ENCODE measurements at places on chromosomes 7 and 10.
A peak's percentile ranks its signal among the peaks of the same experiment; 100 is the strongest.

DNA sequence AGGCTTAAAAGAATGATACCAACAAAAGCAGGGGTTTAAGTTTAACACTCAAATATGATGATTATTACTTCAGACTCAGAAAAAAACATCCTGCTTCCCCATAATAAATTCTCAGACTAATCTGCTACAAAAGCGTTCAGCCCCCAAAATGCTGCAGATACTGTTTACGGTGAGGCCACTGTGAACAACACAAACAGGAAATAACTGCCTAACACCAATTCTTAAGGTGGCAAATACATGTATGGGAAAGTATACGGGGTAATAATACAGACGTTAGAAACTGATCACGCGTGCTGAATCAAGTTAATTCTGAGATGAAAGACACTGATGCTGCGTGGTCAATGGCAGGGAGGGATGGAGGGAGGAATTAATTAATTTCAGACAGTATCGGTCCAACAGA lies 62.0 kb upstream of the RHEB start:
- DNase-seq: no peak

DNA sequence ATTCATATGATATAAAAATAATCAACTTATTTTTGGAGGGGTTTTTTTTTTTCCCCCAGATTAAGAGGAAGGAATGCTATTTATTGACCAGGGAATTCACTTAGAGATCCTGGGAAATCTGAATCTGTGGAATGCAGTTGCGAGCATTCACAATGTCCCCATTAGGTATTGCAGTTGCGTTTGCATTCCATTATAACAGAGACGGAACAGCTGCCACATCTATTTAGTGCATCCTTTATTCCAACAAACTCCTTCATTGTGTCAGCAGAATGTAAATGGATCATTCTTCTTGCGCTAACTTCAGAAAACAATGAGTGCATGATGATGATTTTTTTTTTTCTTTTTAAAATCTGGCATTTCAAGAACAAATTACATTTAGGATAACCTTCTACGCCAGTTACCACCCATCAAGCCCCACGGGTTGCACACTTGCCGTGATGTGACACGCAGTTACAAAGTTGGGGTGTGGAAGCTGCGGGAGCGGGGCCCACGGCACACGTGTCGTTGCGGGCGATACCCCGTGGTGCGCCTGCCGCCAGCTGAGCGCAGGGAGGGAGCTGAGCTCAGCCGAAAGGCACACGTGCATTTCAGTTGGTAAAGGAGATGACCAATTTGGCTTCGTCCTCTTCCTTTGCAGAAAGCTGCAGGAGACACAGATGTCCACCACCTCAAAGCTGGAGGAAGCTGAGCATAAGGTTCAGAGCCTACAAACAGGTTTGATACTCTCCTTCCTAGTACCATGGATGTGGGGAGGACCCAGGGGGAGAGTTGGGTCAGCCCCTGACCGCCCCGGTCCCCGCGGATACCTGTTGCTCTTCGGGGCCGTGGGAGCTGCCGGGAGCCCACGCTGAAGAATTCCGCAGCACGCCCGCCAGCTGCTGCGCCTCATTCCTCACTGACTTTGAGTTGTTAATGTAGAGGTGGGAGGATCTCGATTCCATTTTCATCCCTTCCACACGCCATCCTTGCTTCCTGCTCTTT lies 175.3 kb upstream of the SH2B2 start:
- no peak for DNase-seq

GRCh38 chr10:17035446-17035845 lies 94.2 kb downstream of the CUBN start:
- no peak for DNase-seq

DNA sequence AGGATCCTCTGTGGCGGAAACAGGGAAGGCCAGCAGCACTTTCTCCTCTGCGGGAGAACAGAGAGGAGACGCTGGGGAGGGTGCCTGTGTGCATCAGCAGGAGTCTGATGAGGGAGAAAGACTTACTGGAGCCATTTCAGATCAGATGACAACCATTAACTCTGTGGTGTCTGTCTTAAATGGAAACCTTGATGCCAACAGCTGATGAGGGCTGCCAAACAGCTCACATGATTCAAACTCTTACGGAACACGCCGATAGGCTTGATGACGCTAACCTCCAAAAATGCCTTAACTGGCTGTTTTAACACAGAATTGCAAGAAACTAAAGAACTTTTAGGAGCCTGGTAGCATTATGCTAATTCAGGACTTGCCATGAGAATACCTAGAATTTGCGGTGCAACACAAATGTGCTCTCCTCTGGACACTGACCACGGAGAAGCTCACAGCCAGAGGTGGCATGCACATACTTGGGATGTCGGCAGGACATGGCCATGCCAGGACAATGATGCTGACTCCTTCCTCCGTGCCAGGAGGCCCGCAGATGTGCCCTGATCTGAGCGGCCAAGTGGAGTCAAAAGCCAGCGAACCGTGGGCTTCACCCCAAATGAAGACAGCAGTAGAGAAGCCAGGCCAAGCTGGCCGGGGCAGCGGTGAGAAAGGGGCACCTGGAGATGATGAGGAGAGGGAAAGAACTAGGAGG lies 154.9 kb downstream of the ZMYND11 start:
- no peak for DNase-seq

DNA sequence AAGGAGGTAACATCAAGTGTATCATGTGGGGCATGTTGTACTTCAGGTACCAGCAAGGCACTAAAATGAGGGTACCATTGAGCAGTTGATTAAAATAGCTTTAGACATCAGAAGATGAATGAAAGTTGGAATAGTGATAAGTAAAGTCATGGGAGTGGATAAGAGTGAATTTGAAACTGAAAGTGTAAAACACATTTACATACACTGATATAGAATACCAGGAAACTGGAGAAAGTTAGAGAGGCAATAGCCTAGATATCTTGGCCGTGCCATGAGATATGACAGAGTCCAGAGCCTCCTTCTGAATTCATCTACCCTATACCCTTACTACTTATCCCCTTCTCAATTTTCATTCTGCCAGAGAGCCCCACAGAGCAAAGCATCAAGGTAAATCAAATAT lies 76.6 kb downstream of the GRM3 start:
- DNase-seq: no peak

DNA sequence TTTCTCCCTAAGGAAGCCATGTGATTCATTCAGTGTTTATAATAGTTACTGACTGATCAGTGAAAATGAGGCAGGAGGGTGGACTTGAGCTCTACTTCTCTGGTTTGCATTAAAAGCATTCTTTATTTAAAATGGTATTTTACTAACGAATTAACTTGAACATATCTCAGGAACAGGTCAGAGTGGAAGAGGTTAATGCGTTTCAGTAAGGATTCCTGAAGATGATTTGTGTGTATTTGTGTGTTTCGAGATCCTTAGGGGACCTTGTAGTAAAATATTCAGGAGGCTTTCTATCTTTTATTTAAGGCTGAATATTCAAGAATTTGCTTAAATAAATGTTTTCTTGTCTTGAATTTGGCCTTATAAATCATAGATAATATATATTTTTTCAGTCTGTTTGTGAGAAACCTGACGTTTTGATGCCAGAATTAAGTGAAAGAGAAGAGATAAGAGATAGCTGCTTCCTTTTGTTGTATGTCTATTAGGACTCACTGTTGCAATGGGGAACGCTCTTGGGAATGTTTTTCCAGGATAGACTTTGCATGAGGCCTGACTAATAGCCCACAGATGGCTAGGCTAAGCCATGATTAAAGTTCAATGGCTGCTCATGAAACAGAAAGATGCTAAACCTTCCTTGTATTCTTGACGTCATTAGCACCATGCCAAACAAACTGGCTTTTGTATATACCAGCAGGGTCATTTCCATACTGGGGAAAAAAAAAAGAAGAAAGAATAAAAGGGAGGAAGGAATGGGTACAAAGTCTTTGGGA lies 93.8 kb upstream of the MTPN start:
- DNase-seq: no peak

DNA sequence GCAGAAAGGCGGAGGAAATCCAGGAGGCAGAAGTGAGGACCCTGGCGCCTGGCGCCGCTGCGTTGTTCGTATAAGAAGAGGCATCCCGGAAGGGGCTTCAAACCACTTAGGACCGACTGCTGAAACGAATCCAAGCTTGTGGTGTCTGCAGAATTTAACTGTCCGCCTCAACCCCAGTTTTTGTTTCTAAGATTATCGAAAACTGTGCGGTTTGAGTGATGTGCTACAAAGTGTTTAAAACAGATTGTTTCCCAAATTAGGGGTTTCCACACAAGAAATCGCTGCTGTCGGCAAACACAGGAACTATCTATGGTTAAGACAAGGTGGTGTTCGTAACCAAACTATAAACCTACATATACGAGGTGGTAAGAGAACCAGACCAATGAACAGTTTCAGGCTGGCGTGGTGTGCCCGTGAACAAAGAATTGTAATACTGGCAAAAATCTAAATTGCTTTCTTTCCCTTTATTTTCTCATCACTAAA lies 835 bp upstream of the DGKI start:
- DNase-seq: no peak

DNA sequence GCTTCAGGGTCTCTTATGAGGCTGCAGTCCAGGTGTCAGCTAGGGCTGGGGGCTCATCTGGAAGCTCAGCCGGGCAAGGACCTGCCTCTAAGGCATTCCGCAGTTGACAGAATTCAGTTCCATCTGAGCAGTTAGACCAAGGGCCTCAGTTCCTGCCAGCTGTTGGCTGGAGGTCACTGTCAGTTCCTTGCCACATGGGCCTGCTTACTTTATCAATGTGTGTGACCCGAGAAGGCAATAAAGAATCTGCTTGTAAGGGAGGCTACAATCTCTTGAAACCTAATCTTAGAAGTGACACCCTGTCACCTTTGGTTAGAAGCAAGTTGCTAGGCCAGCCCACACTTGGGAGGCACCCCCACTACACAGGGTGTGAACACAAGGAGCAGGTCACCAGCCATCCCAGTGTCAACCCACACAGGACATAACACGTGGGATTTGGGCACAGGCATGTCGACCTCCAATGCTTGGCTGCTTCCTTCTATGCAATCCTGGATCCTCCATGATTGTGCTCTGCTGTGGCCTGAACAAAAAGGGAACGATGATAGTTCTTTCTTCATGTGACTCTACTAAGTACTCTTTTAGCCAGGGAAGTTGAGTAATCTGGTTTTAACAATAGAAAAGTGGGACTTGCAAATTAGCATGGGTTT lies 41.8 kb downstream of the MTURN start:
- DNase-seq: no peak

DNA sequence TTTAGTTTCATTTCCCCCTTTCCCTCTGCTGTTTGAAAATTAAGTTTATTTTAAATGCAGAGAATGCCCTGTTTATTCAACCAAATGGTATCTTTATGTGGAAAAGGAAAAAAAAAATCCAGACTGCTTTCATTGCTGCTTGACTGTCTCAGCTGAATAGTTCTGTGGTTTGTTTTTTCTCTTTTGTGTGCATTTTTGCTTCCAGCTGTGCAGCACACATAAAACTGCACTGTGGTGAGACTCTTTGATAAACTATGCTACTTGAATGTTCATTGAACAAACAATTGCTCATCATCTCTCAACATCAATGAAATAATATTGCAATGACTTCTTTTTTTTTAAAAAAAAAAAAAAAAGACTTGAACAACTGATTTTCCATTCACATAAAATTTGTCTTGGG lies 78.6 kb upstream of the GLI3 start:
- no peak for DNase-seq

DNA sequence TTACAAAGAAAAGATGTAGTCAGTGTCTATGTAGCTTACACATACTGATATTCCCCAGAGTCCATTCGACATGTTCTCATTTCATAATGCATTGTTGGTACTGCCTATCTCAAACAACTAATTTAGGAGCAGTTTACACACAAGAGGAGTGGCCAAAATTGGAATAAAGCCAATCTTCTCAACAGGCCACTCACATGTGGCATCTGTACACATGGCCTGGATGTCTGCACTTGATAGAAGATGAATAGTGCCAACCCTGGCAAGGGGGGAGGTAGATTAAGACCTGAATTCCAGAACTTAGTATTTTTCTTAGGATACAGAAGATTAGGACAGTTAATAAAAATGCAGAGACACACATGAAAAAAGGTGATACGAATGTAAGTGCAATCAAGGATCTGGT lies 125.3 kb upstream of the STARD3NL start:
- no peak for DNase-seq

DNA sequence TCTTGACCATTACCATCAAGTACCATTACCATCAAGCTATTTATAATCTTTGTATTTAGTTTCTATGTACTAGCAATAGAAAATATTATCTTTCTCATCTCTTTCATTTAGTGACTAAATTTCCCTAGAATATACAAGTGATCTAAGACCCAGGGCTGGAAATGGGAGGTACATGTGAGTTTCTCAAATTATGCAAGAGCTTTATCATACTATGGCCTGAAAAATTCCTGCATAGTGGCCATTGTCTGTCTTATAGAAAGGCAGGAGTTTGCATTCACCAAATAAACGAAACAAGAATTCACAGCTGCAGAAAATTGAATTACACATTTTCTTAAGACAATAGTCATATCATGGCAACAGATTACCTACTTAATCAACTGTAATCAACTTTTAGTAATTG lies 50.7 kb upstream of the HDAC9 start:
- DNase-seq: no peak

DNA sequence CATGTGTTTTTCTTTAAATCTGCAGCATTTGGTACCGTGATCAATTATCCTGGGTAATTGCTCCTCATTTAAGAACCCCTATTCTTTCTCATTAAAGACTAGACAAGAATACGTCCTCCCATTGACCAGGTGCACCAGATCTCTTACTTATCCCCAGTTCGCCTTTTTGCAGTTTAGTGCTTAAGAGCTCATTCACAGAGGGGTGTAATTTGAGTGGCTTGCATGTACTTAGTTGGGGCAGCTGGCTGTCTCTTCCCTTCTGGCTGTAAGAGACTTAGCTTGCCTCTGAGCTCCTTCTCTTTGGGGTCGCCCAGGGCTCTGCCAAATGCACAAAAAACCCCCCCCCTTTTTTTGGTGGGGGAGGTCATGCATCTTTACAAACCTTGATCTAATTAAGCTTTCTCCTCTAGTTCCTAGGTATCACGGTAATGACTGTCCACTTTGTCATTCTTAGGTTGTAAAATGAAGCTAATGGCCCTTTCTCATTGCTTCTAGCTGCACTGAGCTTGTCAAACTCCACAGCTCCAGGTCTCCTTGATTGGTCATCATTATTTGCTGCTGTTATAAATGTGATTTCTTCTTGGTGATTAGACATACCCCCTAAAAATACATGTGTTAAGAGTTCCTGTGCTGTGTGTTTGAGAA lies 26.3 kb downstream of the GAD2 start:
- DNase-seq: no peak

DNA sequence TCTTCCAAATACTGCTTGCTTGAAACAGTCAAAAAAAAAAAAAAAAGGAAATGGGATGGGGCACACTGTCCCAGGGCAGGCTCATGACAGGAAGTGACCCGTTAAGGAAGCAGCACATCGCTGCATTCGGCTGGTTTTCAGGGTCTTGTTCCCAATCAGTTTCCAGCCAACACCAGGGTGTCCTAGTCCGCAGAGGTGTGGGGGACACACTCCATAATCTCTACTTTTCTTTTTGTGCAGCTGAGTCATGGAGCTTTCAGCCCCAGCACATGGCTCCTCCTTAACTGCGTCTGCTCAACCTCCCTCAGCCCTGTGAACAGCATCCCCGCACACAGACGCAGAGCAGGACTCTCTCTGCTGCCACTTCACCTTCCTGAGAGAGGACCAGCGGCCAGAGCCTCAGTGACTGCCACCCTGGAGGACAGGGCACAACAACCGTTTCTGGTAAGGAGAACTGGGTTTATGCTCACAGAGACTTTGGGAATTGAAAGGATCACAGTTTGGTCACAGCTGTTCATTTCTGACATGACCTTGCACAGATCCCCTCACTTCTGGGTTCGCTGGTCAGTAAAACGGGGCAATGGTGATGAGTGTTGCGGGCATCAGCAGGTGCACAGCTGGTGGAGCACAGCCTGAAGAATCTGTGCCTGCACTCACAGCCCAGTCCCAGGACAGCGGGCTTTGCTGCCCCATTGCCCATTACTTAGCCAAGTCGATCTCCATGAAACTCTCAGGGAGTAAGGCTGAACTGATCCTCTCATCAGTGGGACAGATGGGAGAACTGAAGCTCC lies at the start of gene GIMAP5:
Gene GIMAP5 (plus strand): TSS at position 154 of the 791 bp plus-strand sequence. CDS start 3,467 bp downstream, outside the sequence.
- peak; percentile 67 for DNase-seq

Measured in CD4-positive, alpha-beta T cell treated with Interleukin-10 for 1 hour (primary cell).